Fibroblast of the aortic adventitia (primary cell): ENCODE measurements at places on chromosomes 12 and 14.

GRCh38 chr14:99001241-99001640 is 270.8 kb downstream of the BCL11B start:
- DNase-seq, result no peak

DNA sequence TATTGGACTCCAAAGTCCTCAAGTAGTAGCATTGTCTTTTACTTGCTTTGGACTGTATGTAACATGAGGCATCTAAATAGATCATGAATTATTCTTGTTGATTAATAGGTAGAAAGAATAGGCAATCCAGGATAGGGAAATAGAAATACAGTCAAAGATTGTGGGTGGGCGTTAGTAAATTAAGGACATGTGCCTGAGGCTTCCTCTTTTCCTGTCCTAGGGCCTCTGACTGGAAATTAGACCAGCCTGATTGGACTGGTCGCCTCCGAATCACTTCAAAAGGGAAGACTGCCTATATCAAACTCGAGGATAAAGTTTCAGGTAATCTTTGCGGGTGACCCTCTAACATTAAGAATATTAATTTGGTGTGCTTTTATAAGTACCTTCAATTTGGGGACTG is 7.6 kb downstream of the NECAP1 start:
- DNase-seq, result no peak

GRCh38 chr12:104357421-104357952 is 53.9 kb downstream of the EID3 start:
- peak; percentile 74 for DNase-seq

DNA sequence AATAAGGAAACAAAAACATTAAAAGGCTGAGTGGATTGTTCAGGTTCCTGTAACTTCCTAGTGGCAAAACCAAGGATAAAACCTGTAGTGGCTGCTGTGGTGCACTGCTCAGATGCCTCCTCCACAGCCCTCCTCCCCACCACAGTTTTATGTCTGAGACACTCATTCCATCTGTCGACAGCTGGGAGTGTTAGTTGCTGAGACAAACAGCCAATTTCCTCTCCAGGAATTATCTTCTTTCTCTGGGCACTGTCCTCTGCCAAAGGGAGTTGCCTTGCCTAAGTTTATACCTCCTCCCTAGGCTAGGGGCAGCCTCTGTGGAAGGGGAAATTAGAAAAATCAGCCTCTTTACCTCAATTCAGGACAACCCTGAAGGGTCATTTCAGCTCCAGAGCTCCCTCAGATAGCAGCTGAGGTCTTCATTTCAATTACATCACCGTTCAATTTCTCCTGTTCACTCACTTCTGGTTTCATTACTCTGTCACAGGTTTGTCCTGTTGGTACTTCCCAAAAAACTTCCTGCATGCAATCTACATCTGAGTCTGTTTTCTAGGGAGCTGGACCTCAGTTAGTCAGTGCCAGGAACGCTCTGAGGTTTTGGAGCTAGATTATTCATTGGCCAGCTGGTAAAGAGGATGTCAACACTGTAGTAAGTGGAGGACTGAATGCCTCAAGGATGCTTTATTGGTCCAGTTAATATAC is 74.9 kb upstream of the ATP2B1 start:
- peak; percentile 59 for DNase-seq

DNA sequence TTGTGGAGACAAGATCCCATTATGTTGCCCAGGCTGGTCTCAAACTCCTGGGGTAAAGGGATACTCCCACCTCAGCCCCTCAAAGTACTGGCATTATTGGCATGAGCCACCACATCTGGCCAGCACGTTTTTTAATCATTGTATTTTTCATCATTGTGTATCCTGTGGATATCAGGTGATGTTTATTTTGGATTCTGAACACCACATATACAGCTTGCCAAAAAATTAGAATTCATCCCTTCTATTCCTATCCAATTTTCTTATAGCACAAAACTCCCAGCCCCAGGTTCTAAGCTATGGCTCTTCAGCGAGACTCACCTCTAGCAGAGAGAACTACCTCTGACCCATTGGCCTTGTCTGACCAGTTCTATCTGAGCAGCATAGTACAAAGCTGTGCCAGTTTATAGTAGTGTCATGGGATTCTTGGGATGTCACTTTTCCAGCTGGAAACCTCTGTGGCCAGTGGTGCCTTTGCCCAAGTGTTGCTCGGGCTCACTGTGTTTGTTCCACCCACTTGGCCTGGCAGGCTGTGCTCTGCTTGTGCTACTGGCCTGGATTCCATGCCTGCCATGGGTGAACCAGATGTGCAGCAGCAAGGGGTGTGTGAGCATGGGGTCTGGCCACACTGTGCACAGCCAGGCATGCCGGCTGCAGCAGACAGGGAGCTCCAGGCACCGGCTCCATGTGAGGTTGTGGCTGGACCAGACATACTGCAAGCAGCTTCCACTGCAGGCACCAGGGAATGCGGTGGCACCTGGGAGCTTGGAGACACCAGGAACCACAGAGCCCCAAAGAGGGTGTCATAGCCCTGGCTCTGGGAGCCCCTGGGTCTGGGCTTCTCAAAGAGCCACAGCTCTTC is 37.2 kb downstream of the TIMELESS start:
- peak; percentile 47 for DNase-seq

DNA sequence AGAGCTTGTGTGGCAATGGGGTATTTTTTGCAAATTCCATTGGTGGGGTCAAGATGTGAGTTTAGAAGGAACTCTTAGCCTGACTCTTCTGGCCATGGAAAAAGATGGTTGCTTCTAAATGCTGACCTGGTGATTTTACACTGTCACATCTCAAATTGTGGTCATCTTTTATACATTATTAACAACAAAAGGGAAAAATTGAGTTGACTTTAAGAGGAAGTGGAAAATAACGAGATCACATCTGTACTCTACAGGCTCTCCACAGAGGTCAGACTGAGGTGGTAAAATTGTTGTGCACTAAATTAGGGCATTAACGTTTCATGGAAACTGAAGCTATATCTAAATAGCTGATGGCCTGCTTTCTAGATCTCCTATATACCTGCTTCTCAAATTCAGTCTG is 44.7 kb downstream of the PTPN11 start:
- no peak for DNase-seq

GRCh38 chr14:52395728-52396127 is 81.6 kb downstream of the PTGER2 start:
- no peak for DNase-seq

DNA sequence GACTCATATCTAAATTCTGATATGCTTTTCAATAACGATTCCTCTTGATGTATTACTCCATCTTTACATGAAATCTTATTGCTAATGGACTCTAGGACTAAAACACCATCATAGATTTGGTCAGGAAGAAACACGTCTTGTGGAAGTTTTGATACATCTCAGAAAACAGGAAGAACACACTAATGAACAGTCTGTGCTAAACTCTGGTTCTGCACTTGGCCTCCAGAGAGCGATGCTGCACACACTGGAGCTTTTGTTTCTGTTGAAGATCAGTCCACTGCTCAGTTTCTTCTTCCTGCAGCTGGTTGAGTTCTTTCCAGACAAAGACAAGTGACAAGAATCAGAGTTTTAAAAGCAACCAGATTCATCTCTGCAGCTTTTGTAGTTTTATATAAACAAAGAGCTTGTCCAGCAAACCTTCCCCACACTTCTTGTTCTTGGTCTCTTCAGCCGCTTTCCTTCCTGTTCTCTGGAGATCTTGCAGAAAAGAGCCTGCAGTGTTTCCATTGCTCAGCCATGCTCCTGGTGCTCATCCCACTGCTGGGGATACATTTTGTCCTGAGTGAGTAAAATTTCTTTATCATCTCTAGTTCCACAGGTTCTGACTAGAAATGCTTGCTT is 229.1 kb upstream of the OR4E1 start:
- DNase-seq, result no peak

DNA sequence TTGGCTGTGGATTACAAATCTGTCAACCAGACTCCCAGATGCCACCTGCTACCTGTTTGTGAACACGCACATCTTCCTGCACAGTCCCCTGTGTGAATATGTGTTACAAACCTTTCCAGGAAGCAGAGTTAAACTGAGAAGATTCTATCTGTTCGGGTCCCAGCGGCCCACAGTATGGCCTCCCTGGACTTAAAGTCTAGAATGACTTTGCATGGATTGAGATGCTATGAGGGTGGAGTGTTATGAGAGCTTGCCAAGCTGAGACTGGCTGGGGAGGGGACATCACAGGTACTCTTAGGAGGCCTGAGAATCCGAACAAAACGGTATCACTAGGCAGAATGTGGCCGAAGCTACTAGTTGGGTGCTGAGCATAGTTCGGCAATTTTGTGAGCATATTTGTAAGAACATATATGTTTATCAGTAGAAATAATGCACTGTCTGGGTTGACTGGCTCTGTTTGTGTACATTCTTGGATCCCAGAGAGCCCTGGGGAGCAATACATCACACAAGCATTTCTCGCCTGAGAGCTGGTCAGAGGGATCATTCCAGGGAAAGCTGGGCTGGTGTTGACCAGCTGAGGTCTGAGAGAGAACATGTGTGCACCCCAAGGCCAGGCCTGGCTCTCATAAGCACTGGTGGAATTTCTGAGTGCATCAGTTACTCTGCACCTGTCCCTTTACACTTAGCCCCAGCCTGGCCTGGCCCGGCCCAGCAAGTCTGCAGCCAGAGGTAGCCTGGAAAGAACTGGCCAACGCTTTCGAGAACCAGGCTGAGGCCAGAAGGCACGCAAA is 29.8 kb upstream of the LTBP2 start:
- peak; percentile 79 for DNase-seq

GRCh38 chr14:99274346-99275221 is 2.6 kb upstream of the BCL11B start:
- peak; percentile 32 for DNase-seq

DNA sequence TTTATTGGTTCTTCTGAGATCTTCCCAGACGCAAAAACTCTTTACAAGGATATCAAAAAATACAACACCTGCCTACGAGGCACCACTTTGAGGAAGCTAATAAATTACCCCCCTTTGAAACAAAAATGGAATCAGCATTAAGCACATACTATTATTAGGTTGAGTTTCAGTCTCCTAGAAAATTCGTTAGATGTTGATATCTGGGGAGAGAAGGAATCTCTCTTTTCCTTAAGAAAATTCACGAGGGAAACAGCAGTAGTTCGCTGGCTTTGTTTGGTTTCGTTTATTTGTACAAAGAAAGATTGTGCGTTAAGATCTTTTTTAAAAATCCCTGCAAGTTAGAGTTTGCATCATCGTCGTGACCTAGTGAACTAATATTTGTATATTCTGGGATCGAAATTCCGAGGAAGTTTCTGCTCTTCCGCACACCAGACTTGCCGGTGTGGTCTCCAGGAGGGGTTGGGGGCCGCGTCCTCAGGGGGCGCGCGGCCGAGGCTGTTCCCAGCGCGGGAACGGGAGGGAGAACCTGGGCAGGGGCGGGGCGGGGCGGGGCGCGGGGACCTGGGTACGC is 12.1 kb downstream of the NKX2-1 start:
- no peak for DNase-seq

GRCh38 chr14:57057803-57058202 is 210.9 kb downstream of the EXOC5 start:
- no peak for DNase-seq

GRCh38 chr12:102956738-102957327 is 641 bp upstream of the ASCL1 start:
- DNase-seq, result no peak

GRCh38 chr14:90381999-90382451 is 14.8 kb upstream of the CALM1 start:
- no peak for DNase-seq

DNA sequence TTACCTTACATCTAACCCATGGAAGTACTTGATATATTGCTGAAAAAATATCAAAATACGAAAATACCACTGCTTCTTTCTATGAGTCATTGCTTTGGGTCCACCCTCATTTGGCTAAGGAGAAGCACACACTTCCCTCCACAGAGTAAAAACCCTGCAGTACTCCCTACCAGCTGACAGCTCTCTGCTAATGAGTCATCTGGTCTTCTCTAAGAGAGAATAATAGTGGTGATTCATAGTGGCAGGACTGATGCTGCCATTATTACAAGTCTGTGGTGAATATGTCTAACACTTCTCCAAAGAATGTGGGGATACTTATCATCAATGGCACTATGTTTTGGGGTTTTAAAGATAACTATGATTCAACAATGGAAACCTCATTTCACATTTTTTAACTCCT is 90.7 kb downstream of the PPFIA2 start:
- peak; percentile 78 for DNase-seq

- no peak for DNase-seq
Measured at GRCh38 chr14:34270361-34270760, 191.7 kb downstream of the SPTSSA start.
